ENCODE measurements at places on chromosomes 4 and X.

DNA sequence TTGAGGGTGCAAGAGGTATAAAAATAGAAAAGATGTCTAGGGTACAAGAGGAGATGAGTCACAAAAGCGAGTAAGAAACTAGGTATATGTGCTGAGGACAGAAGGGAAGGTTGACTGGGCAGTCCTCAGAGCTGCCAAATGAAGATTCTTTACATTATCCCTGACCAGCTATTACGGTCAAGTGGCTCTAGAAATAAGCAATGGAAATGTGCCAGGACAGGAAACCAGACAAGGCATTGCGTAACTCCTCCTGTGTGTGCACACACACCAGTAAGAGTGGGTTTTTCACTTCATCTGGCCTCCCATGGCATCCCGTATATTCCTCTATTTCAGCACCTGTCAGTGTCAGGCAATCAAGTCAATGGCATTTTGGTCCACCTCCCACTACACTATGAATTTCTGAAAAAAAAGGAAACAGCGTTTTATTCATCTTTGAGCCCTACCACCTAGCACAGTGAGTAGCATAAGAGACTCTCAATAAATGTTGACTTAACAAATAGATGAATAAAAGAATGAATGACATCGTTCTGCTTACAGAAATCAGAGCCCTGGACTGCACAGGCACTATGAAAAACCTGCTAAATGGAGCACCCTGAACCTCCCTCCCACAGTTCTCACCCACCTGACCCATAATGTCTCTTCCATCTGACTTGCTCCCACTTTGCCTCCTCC, 62.6 kb upstream of the KLF3 start:
- DNase-seq, result no peak

DNA sequence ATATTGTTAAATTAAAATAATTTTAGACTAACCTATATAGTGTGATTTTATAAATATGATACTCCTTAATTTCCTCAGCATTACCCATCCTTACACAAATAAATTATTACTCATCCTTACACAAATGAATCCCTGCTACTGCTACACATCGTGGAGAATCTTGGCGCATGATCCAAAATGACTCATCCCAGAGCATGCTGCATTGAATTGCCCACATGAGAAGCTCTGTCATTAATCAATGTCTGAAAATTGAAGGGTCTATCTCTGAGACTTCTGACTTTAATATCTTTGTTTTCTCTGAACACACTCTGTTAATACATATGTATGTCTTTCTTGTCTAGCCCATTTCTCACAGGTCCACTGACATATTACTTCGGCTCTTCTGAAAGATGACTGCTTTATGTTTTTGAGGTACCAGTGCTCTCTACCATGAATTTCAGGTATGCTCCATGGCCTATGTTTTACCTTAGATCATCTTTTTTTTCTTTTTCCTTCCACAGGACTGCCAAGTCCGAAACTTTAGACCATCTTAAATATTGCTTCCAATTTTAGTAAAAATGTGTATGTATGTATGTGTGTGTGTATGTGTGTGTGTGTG, 15.7 kb upstream of the DUSP21 start:
- DNase-seq, result no peak

GRCh38 chr4:166827167-166827566, 407.1 kb downstream of the SPOCK3 start:
- no peak for DNase-seq

- no peak for DNase-seq
Observed at GRCh38 chrX:22320236-22320873, 47.6 kb downstream of the CBLL2 start.

DNA sequence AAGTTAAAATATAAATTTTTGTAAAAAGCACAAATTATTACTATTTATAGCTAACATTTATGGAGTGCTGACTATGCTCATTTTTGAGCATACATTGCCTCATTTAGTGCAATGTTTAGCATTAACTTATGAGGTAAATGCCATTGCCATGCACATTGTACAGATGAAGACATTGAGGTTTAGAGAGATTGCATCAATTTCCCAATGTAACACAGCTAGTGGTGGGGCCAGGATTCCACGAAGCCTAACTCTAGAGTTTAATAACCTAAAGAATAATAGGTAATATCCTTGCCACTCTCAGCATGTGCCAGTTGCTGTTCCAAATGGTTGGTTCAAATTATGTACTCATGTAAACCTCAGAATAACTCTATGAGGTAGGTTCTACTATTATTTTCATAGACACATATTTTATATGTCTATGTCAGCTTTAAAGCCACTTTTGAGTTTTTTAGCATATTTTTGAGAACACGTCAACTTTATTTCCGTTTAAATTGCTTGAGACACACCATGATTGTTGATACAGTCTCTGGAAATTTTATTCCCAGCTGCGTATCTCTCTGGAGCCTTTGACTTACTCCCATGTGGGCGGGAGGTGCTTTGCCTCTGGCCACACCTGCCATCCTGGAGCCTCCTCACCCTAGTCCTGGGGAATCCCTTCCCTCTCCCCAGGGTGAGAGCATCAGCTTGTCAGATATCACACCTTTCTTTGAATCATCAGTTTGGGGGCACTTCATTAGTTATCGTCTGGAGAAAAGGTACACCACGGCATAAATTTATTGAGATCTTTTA, 10.8 kb upstream of the ADH1A start:
- no peak for DNase-seq

DNA sequence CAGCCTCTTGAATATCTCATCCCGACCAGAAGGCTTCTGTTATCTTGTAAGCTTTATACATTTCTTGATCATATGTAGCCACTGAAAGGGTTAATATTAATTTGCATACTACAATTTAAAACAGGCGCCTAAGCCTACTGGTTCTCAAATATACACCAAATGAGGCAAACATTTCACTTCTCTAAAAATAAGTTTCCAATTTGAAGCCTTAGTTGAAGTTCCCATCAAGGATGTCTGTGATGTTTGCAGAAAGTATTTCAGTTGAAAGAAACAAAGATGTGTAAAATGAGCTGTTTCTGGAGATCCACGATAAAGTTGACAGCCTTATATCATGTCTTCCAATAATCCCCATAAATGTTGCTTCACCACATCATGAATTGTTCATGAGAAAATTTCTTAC, 70.6 kb downstream of the KIT start:
- DNase-seq, result no peak

DNA sequence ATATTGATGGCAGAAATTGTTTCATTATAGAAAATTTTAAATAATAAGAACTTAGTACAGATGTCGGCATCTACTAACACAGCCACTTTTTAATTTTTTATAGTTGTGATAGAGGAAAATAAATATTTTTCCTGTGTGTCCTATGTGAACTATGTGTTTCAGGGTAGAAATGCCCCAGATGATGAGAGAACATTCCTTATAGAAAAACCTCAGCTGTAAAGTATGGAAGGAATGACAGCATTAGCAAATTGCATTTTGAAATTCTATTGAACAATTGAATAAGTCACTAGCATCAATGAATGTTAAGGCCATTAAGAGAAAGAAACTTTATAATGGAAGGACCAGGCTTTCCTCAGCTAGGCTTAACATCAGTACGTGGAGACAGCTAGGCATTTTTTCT, 149.2 kb downstream of the CFAP299 start:
- no peak for DNase-seq

DNA sequence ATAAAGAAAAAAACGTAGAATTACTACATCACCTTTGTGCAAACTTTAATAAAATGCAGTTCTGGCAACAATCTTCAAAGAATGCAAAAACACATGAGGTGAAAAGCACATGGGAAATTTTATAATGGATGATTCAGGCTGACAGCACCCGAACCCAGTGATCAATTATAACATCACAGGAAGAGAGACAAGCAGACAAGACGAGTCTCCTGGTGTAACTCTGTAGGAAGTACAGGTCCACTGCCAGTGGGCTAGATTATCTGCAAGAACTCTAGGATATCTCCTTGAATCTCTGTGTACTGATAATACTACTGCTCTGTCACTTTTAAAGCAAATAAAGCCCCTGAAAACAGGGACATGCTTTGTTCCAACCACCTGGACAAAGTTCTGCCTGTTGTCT, 58.9 kb upstream of the NXF3 start:
- no peak for DNase-seq

DNA sequence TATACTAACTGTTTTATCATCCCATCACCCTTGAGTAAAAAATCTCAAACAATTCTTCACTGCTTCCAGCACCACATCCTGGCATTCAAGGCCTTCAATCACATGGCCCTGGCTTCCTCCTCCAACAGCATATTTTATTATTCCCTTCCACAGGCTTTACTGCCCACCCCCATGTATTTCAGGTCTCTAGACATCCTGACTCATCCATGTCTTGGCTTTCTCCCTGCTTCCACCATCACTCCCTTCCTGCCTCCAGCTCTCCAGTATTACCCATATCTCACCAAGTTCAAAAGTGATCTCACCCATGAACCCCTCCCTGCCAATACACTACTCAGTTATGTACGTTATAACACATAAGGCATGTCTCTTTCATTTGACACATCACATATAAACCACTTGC, 34.7 kb upstream of the PLAC1 start:
- DNase-seq, result no peak

DNA sequence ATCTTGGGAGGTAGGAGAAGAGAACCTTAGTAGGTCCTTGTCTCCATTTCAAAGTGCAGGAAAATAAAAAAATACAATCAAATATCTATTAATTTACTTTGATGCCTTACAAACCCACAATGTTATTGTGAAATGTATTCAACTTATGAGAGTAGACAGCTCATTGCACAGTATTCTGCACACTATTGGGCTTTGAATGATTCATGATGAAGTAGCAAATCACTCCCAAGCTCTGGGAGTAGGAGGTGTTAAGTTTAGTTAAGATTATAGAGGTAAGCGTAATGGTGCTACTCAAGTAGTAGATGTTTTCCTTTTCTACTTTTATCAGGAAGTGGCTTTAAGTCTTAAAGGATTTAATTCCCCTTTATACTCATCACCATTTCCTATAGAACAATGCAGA, 32.8 kb upstream of the TMPRSS11A start:
- no peak for DNase-seq

DNA sequence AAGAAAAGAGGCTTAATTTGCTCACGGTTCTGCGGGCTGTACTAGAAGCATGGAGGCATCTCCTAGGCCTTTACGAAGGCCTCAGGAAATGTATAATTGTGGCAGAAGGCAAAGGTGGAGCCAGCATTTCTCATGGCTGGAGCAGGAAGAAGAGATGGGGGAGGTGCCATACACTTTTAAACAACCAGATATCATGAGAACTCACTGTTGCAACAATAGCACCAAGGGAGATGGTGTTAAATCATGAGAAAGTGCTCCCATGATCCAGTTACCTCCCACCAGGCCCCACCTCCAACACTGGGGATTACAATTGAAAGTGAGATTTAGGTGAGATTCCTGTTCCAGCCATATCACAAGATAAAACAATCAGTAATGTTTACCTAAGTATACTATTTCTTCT, 45.5 kb downstream of the MTHFD2L start:
- DNase-seq, result no peak

GRCh38 chr4:159283696-159284095, 180.8 kb downstream of the RAPGEF2 start:
- DNase-seq, result no peak

DNA sequence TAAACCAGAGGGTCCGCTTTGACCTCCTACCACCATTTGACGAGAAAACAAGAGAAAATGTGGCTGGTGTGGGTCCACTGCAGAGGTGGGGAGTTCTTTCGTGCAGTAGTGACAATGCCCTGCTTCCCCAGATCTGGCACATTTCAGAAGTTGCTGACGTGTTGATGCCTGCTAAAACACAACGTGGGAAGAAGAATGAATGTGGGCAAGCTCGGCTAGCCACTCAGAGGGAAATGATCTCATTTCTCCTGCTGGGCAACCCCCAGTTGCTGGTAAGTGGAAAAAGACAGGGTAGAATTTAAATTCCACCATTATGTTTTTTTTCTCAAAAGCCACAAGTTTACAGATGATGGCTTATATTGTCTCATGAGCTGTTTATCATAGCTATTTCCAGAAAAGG, 77.9 kb downstream of the LUZP4 start:
- DNase-seq, result no peak

DNA sequence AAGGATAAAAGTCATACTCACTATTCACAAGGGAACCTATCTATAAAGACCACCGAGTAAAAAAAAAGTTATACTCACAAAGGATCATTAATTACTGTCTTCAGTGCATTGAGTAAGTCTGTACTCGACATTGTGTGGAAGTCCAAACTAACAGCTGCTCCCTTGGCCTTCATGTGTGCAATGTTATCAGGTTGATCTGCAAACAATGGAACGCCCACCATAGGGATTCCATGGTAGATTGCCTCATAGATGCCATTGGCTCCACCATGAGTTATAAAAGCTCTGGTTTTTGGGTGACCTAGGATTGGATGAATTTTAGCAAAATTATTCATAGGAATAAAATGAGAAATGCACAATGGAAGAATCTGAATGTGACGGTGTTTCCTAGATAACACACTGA, 10.6 kb downstream of the UGT2B4 start:
- no peak for DNase-seq

DNA sequence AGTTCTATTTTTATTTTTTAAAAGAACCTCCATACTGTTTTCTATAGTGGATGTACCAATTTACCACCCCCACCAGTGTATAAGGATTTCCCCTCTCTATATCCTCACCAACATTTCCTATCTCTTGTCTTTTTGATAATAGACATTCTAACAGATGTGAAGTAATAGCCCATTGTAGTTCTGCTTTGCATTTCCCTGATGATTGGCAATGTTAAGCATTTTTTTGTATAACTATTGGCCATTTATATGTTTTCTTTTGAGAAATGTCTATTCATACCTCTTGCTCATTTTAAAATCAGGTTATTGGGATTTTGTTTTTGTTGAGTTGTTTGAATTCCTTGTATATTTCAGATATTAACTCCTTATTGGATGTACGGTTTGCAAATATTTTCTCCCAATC, 251.1 kb upstream of the HTR2C start:
- DNase-seq, result no peak

DNA sequence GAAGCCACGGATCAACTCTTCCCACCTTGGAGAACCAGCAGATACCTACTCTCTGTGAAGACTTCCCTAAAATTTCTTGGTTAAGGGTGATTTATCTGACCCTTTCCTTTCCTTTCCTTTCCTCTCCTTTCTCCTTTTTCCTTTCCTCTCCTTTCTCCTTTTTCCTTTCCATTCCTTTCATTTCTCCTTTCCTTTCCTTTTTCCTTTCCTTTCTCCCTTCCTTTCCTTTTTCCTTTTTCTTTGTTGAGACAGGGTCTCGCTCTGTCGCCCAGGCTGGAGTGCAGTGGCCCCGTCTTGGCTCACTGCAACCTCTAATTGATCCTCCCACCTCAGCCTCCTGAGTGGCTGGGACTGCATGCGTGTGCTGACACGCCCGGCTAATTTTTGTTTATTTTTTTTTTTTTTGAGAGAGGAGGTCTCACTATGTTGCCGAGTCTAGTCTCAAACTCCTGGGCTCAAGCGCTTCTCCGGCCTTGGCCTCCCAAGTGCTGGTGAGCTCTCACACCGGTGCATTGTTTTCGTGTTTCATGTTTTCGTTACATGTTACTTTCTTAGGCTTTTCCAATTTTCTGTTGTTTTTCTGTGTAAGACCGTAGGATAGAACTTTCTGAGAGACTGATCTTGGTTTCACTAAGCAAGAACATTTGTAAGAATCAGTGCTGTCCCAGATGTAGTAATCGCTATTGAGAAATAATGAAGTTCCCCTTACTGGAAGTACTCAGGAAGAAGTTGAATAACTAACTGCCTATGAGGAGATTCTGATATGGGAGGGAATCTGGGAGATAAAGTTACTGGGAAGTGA, 2.0 kb downstream of the TMEM165 start:
- no peak for DNase-seq

GRCh38 chr4:23904639-23905071, 14.8 kb upstream of the PPARGC1A start:
- no peak for DNase-seq

- DNase-seq, result peak; percentile 64
Observed at GRCh38 chr4:2261110-2261852, 628 bp downstream of the MXD4 start.

Measured in activated B cell treated with CpG ODN at 0.5 μM for 24 hours (primary cell).